Inflammatory macrophage treated with lipopolysaccharide for 1 hour (primary cell): ENCODE measurements at places on chromosomes 12 and 14.

DNA sequence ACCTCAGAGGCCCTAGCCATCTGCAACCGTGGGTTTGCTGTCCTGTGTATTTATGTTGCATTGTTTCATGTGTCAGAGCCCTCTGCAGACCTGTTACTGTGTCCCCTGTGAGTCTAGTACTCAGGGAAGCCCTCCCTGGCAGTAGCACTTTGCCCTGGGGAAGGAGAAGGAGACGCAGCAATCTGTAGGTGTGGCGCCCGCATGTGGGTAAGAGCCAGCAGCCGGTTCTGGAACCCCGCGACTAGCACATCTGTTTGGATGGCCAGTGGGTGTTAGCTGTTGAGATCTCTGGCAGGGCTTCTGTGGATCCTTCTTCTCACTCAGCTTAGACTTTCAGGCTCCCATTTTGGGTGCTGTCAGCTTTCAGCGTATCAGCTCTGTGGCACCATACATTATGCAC is 57.0 kb downstream of the TECPR2 start:
- DNase-seq, result no peak

DNA sequence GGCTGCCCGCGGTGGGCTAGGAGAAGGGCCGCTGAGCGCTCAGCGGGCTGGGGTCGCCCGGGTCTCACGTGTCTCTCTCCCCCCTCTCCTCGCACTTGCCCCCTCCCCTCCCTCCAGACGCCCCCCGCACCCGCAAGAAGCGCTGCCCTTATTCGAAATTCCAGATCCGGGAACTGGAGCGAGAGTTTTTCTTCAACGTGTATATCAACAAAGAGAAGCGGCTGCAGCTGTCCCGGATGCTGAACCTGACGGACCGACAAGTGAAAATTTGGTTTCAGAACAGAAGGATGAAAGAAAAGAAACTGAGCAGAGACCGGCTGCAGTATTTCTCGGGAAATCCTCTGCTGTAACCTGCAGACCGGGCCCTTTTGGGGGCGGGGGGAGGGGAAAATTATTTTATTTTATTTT is 314 bp upstream of the HOTAIR start:
- no peak for DNase-seq

DNA sequence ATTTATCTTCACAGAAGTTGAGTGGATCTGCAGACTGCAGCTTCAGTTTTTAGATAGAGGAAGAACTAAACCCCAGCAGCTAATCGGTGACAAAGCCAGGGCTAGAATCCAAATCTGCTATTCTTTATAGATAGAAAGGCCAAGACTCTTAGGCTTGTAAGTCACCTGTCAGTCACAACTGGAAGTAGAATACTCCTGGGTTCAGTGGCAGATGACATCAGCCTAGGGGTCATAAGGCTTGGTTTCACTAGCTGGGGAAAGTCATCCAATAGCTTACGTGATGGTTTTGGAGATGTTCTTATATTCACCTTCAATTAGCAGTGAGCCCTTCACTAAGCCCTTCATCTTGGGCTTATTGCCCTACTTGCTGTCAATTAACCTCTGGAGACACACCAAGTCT is 93.4 kb downstream of the APAF1 start:
- DNase-seq, result no peak

- DNase-seq, result peak; percentile 49
Measured at GRCh38 chr12:69055280-69055679, 122.3 kb upstream of the CPM start.

DNA sequence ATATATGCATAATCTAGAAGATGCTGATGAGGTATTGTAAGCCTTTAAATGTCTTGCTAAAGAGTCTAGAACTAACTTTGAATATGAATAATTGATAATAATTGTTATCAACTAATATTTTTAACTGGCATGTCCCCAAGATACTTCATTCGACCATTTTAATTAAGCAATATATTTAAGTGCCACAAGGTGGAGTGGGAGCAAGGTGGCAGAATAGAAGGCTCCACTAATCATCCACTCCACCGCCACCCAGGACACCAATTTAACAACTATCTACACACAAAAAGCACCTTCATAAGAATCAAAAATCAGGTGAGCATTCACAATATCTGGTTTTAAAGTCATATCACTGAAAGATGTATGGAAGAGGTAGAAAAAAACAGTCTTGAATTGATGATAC is 409.6 kb downstream of the SEC23A start:
- DNase-seq, result no peak

GRCh38 chr14:104388011-104388521 is 191.5 kb upstream of the C14orf180 start:
- DNase-seq, result no peak

DNA sequence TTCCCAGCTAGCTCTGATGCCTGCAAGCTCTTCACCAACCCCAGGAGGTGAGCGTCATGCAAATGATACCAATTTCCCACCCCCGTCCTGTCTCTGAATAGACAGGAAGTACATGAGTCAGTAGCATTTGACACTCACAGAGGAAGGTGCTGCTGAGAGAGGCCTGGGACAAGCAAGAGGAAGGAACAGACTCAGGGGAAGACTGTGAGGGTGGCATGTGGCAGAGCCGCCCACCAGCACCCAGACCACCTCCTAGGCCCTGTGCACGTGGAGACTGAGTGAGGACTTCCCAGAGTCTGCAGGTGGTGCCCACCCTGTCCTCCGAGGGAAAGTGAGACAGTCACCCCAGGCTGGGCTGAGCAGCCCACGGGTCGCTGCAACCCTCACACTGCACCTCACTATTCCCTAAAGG is 199.5 kb upstream of the SFSWAP start:
- DNase-seq, result peak; percentile 84

DNA sequence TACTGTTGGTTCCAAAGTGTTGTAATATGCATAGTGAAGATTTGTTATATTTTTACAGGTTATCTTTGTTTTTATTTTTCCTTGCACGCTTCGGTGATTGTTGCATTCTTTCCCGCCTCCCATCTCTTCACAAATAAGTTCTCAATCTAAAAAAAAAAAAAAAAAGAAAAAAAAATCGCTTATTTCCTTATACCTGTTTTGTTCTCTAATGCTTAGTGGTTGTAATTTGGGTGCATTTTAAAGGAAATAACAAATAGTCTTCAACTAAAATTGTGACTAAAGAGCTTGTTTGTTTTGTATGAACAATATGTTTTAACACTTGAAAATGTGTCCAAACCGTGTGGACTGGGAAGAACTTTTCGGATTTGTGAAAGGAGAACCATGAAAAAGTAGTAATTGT is 1.5 kb downstream of the CAND1 start:
- DNase-seq, result no peak

- DNase-seq, result no peak
Measured at GRCh38 chr12:25979563-25979962, 21.1 kb downstream of the RASSF8 start.

- peak; percentile 8 for DNase-seq
Measured at GRCh38 chr14:82710267-82710841, 1176.7 kb upstream of the SEL1L start.

GRCh38 chr12:76276499-76277151 is 71.6 kb downstream of the BBS10 start:
- DNase-seq, result no peak

DNA sequence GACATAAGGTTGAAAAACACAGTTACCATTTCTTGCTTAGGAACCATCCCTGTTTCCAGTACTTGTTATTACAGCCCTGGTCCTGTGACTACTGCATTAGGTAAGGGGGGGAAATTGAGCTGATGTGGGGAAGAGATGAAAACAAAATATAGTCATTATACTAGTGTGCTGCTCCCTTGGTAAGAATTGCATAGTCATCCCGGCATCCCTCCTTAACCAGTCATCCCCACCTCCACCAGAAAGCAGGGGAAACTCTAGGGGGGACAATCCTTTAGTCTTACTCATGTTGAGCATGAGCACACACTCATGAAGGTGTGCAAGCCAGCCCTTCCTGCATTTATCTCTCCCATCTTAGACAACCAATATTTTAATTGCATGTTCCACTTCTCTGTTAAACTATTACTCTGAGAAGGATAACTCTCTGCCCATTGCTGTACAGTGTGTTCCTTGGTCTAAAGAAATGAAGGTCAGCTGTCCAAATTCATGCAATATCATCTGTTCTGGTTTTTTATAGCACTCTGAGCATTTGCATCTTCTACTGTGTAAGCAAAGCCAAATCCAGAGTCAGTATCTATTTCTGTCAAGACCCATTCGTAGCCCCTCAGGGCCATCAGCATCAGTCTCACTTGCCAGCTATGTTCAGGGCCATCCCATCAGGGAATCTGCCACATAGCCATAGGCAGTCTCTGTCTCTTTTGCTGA is 46.8 kb downstream of the TMEM30B start:
- no peak for DNase-seq

DNA sequence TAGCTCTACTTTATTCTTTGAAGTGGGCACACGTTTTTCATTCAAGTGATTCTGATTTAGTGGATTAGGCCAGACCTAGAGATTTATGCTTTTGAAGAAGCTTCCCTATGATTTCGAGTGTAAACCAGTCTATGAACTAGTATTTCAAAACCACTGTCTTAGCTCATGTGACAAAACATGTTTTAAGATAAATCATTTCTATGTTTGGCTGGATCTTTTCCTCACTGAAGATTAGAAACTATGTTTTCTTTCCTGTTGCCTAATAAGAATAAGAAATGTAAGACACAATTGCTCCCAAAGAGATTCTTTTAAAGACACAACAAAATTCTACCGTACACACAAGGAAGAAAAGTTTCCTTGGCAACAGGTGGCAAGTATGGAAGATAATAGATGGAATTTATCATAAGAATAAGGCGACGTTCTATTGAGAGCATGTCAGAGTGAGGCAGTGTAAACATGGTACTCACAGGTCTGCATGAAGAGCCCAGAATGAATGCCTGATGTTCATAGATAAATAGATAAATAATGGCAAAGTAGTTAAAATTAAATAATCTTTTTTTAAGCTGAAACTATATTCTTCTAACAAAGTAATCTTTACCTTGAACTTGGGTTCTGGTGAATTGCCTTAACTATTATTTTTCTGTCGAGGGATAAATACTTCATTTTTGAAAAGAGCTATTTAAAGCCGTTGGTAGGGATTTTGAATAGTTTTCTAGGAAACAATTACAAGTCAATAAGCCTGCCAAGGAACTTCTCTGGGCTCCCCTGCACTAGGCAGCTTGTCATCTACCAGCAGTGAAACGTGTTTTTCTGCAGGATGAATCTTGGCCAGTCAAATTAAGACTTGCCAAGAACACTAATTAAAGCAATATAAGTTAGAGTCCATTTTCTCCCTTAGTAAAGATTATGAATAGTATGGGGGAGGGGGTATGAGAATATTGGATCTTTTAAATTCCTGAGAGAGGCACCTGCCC is 34.1 kb upstream of the C12orf75 start:
- no peak for DNase-seq

- DNase-seq, result no peak
Measured at GRCh38 chr12:120065472-120065871, 51.1 kb downstream of the RAB35 start.

GRCh38 chr12:52740584-52740983 is 36.6 kb downstream of the KRT76 start:
- no peak for DNase-seq

DNA sequence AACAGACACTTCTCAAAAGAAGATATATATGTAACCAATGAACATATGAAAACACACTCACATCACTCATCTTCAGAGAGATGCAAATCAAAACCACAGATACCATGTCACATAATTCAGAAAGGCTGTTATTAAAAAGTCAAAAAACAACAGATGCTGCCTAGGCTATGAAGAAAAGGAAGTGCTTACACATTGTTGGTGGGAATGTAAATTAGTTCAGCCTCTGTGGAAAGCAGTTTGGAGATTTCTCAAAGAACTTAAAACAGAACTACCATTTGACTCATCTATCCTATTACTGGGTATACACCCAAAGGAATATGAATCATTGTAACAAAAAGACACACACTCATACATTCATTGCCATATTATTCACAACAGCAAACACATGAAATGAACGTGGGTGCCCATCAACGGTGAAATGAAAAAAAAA is 35.1 kb downstream of the EIF2S3B start:
- peak; percentile 44 for DNase-seq

DNA sequence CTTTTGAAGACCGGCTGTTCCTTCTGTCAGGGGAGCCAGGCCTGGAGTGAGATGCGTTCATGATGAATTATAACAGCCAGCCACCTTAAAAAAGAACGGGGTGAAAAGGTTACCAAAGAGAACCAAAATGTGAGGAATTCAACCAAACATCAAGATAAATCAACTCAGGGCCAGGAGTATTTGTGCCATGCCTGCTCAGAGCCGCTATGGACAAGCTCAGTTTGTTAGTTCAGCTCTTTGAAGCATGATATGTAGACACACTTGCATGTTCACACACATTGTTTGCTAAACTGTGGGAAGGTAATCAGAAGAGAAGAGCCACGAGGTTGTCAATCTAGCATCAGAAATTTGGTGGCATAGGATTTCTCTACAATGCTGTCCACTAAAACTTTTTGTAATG is 367.4 kb upstream of the TBX3 start:
- DNase-seq, result no peak
